Activated CD4-positive, alpha-beta T cell treated with anti-CD3 and anti-CD28 coated beads, Interleukin-2, amount 10 ng/mL, durations not matched to agents 24 days and 14 days (primary cell): ENCODE measurements at places on chromosomes 5 and 9. TPM values are rescaled to one million over a fixed set of nuclear protein-coding genes. Genes with fewer than 3 reads are reported as not detected.

DNA sequence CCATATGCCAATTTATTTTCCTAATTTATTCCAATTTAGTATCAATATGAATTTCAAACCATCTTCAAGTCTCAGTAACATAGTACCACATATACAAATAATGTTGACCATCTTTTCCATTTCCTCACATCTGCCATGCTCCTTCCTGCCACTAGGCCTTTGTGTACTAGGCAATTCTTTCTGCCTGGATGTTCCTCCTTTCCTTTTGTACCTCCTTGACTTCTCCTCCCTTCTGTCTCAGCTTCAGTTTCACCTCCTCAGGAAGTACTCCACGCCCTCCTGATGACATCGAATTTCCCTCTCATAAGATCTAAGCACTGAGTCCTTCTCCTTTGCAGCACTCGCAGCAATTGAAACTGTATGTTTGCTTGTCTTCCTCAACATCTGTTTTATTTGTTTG is 53.9 kb downstream of the MEF2C start:
- no peak for DNase-seq

- no peak for DNase-seq
Observed at GRCh38 chr9:7097040-7097715, 339.4 kb downstream of the KDM4C start.

DNA sequence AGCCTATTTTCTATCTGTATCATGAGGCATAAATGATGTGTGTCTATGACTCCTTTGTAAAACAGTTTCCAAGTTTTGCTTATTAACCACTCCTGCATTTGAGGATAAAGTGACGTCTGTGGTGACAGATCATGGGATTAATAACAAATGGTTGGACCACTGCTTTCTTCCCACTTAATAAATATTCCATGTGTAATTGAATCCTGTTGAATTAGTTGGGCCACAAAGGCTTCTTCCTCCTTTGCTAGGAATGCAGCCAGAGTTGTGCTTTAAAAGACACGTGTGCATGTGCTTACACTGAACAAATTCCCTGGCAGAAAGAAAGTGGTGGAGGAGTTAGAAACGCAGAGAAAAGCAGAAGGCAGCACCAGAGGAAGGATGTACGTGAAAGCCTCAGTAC is 150.2 kb downstream of the ACTBL2 start:
- DNase-seq: no peak

DNA sequence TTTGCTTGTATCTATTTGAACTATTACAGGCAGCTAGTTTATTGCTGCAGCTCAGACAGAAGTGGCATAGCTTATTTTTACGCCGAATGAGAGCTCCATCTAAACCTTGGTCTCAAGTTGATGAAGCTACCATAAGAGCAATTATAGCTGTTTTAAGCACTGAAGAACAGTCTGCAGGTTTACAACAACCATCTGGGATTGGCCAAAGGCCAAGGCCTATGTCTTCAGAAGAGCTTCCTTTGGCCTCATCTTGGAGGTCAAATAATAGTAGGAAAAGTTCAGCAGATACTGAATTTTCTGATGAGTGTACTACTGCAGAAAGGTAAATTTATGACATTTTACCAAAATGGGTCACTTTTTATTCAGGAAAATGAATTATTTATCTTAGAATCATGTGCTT is 67.9 kb downstream of the YTHDC2 start:
- no peak for DNase-seq

C7 gene
- total RNA-seq: not detected in 2 replicates

SPINK6 gene
- total RNA-seq: not detected in 2 replicates

LHX6 gene
- not detected in 2 replicates for total RNA-seq

MAN2A1 gene
- total RNA-seq: 32.9 and 33.6 TPM in 2 replicates
